ENCODE measurements at places on chromosomes 1 and 21. TPM values are rescaled to one million over a fixed set of nuclear protein-coding genes. Genes with fewer than 3 reads are reported as not detected.

Gene DTL
- polyA plus RNA-seq = 0.89 TPM

Gene FYB2
- not detected for polyA plus RNA-seq

Gene ZNF593OS
- polyA plus RNA-seq = not detected

DNA sequence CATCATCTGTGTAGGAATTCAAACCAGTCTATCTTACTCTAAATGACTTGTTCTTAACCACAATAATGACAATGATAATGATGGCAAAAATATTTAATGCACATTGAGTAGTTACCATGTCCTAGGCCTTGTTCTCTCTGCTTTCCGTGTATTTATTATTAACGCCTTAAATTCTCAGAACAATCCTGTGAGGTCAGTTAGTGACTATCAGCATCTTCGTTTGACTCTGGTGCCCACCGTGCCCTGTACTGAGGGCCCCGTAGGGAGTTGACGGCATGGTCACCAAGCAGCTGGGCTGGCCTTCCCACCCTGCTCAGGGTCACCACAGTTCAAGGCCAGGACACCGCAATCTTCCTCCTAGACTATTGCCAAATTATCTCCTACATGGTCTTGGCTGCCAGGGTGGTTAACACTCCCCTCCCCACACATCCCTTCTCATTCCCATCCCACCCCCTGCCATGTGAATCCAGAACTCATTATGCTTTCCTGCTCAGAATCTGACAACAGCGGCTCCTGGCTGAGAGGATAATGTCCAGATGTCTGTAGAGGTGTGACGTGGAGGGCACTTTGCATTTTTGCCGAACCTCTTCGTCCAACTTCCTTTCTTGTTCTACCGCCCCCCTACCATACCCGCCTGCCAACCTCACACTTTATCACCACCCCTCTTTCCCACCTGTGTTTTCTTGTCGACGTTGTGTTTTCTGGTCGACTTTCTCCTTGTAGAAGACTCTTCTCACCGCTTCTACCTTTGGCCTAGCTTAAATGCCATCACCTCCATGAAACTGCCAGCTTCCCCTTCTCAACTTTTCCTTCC is 33.4 kb downstream of the IGFN1 start:
- H3K4me3 ChIP-seq = no peak overlapping the region
- no peaks in the 10 kb centered on the region for H3K36me3 ChIP-seq
- peaks cover 6% of the 10 kb centered on the region for H3K27me3 ChIP-seq
- no peak for DNase-seq
- no peaks in the 10 kb centered on the region for H3K4me1 ChIP-seq

DNA sequence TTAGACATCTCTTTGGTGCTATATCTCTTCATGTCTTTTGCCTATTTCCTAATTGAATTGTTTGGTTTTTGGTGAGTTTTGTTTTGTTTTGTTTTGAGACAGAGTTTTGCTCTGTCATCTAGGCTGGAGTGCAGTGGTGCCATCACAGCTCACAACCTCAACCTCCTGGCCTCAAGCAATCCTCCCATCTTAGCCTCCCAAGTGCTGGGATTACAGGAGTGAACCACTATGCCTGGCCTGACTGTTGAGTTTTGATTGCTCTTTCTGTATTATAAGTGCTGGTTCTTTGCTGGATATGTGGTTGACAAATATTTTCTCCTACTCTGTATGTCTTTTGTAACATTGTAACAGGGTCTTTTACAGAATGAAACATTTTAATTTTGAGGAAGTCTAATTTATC is 38.0 kb downstream of the NAV1 start:
- H3K27me3 ChIP-seq = no peaks in the 10 kb centered on the region
- no peaks in the 10 kb centered on the region for H3K36me3 ChIP-seq
- no peak overlapping the region for H3K27ac ChIP-seq
- no peaks in the 10 kb centered on the region for H3K4me1 ChIP-seq
- no peak overlapping the region for H3K4me3 ChIP-seq

Gene NMNAT1
- polyA plus RNA-seq = 6.4 TPM

GRCh38 chr1:27299385-27300271 is 22.3 kb upstream of the TMEM222 start:
- H3K36me3 ChIP-seq = no peaks in the 10 kb centered on the region
- no peak overlapping the region for H3K4me3 ChIP-seq
- no peaks in the 10 kb centered on the region for H3K4me1 ChIP-seq
- no peaks in the 10 kb centered on the region for H3K27me3 ChIP-seq
- H3K27ac ChIP-seq = no peak overlapping the region
- no peak for DNase-seq

GRCh38 chr1:192998536-192998935 is 60.6 kb downstream of the UCHL5 start:
- no peak overlapping the region for H3K4me3 ChIP-seq
- H3K4me1 ChIP-seq = no peaks in the 10 kb centered on the region

Gene OLIG2
- not detected for polyA plus RNA-seq

DNA sequence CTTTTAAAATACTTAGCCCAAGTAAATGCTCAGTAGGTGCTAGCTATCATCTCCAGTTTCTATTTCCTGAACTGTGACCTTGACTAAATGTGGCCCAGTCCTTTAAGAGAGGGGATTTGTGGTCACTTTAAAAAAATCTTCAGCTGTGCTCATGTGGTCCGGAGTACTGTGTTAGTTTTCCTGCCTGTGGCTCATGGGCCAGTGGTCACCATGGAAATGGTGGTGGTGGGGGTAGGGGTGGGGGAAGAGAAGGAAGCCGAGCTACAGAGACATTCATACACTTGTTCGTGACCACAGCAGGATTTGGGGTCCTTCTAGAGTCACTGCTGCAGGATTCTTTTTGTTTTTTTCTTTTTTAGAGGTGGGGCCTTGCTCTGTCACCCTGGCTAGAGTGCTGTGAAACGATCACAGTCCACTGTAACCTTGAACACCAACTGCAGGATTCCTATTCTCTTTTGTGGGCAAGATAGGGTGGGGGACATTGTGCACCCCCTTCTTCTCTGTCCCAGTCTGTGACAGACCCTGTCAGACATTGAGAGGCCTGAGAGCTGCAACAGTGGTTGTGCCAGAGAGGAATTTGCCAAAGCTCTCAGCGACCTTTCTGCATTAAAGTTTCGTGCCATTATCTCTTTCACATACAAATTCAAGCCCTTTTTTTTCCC is 25.8 kb downstream of the KIF26B start:
- no peaks in the 10 kb centered on the region for H3K4me1 ChIP-seq
- H3K27me3 ChIP-seq = no peaks in the 10 kb centered on the region
- DNase-seq = no peak
- H3K4me3 ChIP-seq = no peak overlapping the region

- H3K4me1 ChIP-seq = no peaks in the 10 kb centered on the region
- H3K27me3 ChIP-seq = no peaks in the 10 kb centered on the region
- no peak for DNase-seq
- H3K27ac ChIP-seq = no peak overlapping the region
- no peaks in the 10 kb centered on the region for H3K36me3 ChIP-seq
- no peak overlapping the region for H3K4me3 ChIP-seq
These were observed 39.6 kb upstream of the IRF2BP2 start for GRCh38 chr1:234649432-234650081.

Gene OSCP1
- polyA plus RNA-seq = 0.23 TPM

Gene EFNA1
- 1.5 TPM for polyA plus RNA-seq

GRCh38 chr1:94804442-94804837 is 15.7 kb upstream of the SLC44A3 start:
- H3K27ac ChIP-seq = no peak overlapping the region
- no peak overlapping the region for H3K4me3 ChIP-seq
- peaks cover 8% of the 10 kb centered on the region for H3K27me3 ChIP-seq
- peaks cover 6% of the 10 kb centered on the region for H3K4me1 ChIP-seq

DNA sequence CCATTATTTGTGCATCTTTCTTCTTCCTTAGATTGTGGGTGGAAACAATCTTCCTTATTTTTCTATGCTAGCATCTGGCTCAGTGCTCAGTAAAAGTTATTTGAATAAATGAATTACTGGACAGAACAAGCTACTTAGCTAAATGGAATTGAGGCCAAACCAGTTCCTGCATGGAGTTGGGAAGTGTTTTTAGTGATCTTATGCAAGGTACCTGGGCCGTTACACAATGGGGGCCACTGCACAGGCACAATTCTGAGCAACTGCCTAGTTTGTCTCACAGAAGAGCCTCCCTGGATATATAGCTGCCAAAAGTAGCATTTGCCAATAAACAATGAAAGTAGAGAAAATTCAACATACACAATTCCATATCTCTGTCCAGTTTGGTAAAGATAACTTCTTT is 27.0 kb upstream of the SERBP1 start:
- no peaks in the 10 kb centered on the region for H3K27me3 ChIP-seq
- no peaks in the 10 kb centered on the region for H3K4me1 ChIP-seq
- DNase-seq = no peak
- no peak overlapping the region for H3K4me3 ChIP-seq
- no peaks in the 10 kb centered on the region for H3K36me3 ChIP-seq

GRCh38 chr21:42993051-42993712 is 18.8 kb downstream of the PKNOX1 start:
- DNase-seq = no peak
- H3K27ac ChIP-seq = no peak overlapping the region
- H3K4me3 ChIP-seq = no peak overlapping the region
- peaks cover 8% of the 10 kb centered on the region for H3K4me1 ChIP-seq
- H3K36me3 ChIP-seq = peaks cover 7% of the 10 kb centered on the region

DNA sequence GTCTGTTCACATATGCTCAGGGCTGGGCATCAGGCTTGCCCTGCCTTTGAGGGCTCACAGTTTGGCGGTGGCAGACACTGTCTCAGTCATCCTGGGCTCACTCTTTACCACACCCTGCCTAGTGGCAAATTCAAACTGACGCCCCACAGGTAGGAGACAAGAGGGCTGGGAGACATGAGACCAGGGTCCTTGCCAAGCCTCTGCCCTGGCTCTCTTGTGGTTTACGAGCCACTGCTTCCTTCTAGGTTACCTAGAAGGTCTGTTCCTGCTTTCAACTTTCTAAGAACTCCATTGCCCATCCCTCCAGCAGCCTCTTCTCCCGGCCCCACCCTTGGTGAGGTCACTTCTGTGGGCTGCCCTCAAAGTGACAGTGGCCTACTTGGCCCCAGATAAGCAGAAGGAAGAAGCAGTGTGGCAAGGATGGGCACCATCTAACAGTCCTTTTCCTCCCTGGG is 10.5 kb downstream of the KIF21B start:
- peaks cover 52% of the 10 kb centered on the region for H3K36me3 ChIP-seq
- no peak for DNase-seq
- no peaks in the 10 kb centered on the region for H3K27me3 ChIP-seq
- H3K4me1 ChIP-seq = peaks cover 42% of the 10 kb centered on the region
- H3K27ac ChIP-seq = no peak overlapping the region

- no peaks in the 10 kb centered on the region for H3K27me3 ChIP-seq
- no peaks in the 10 kb centered on the region for H3K4me1 ChIP-seq
- no peak for DNase-seq
- no peak overlapping the region for H3K4me3 ChIP-seq
- H3K36me3 ChIP-seq = peaks cover 23% of the 10 kb centered on the region
- no peak overlapping the region for H3K27ac ChIP-seq
These were observed 7.0 kb downstream of the MRPL9 start for GRCh38 chr1:151756291-151756690.

- H3K27me3 ChIP-seq = peaks cover 5% of the 10 kb centered on the region
- H3K4me1 ChIP-seq = no peaks in the 10 kb centered on the region
- no peak overlapping the region for H3K27ac ChIP-seq
- no peak overlapping the region for H3K4me3 ChIP-seq
- DNase-seq = no peak
- H3K36me3 ChIP-seq = no peaks in the 10 kb centered on the region
These were observed 3.2 kb downstream of the EDN2 start for GRCh38 chr1:41481109-41481775.

GRCh38 chr1:111221633-111222291 is 5.8 kb upstream of the CHI3L2 start:
- H3K27me3 ChIP-seq = no peaks in the 10 kb centered on the region
- no peaks in the 10 kb centered on the region for H3K36me3 ChIP-seq
- peak; percentile 77 for DNase-seq
- H3K27ac ChIP-seq = peak overlapping the region; percentile 92
- H3K4me3 ChIP-seq = no peak overlapping the region

DNA sequence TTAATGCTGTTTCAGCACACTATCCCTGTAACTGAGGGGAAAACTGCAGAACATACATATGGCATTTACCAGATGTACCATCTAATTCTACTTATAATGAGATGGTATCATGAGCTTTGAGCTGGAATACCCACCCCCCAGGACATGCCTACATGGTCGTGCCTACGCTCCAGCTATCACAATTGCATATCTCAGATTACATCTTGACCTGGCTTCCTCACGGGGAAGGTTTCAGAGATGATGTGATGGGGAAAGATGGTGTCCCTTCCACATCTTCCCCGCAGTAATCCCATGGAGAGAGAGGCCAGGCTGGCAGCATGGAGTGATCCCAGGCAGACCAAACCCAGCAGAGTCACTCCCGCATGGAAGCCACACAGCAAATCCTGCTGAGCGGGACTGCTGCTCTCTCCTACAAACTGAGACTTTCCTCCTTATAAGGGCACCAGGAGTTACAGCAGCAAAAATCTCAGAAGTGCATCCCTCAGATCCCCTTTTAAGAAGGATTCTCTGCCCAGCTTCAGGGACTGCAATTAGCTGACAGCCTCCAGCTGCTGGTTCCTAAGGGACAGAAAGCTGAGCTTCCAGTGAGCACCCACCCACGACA is 67.1 kb downstream of the KCNH1 start:
- H3K36me3 ChIP-seq = no peaks in the 10 kb centered on the region
- no peak overlapping the region for H3K27ac ChIP-seq
- DNase-seq = no peak
- no peaks in the 10 kb centered on the region for H3K27me3 ChIP-seq
- no peaks in the 10 kb centered on the region for H3K4me1 ChIP-seq
- no peak overlapping the region for H3K4me3 ChIP-seq

DNA sequence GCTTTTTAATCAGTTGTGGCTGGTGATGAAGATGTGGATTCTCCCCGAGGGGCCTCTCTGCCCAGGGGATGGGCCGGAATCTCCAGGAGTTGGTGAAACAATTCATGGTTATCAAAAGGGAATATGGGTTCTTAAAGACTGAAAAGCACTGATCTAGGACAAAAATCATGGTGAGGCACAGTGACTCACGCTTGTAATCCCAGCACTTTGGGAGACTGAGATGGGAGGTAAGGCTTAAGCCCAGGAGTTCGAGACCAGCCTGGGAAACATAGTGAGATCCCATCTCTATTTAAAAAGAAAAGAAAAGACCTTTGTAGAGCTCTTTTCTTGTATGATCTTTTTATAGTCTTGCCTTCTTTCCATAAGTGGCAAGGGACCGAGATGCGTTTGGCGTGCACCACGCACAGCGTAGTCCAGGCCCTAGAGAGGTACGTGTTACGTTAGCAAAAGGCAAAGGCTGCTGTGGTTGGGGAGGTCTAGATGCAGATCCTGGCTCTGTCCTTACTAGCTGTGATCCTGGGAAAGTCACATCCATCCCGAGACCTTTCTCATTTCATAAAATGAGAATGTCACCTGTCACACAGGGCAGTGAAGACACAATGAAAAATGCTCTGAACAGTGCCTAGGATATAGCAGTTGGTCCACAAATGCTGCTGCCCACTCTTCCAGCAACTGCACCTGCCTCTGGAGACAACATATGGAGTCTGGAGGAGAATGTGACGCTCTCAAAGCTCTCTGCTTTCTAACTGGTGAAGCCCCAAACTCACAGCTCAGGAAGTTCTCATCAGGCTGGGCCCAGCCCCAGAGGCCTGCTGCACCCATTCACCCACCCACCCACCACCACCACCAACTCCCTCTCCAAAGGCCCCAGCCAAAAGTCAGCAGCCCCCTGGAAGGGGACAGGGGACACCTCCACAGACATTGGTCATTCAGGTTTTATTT is 54.8 kb downstream of the KIF21B start:
- no peaks in the 10 kb centered on the region for H3K27me3 ChIP-seq
- no peak for DNase-seq
- H3K4me3 ChIP-seq = no peak overlapping the region
- peaks cover 25% of the 10 kb centered on the region for H3K36me3 ChIP-seq

Gene GON4L
- polyA plus RNA-seq = 54.4 TPM

GRCh38 chr1:10671090-10671489 is 125.4 kb downstream of the CASZ1 start:
- no peak overlapping the region for H3K27ac ChIP-seq
- H3K27me3 ChIP-seq = no peaks in the 10 kb centered on the region
- H3K36me3 ChIP-seq = no peaks in the 10 kb centered on the region
- no peak overlapping the region for H3K4me3 ChIP-seq
- DNase-seq = no peak
- no peaks in the 10 kb centered on the region for H3K4me1 ChIP-seq
